ENCODE measurements at places on chromosomes 5 and 9. TPM values are rescaled to one million over a fixed set of nuclear protein-coding genes. Genes with fewer than 3 reads are reported as not detected.

DNA sequence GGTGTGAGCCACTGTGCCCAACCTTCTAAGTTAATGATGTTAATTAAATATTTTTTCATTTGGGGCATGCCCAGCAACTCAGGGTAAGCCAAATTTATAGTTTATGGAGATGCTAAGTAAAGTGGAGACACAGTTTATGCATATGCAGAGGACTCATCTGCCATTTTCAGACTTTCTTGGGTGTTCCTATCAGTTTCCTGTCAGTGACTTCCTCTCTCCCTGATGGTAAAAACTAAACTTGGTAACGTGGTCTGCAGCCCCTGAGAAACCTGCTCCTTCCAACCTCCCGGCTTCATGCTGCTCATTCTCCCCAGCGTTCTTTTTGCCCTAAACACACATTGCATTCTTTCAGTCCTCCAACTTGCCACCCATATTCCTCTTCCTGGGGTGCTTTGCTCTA is 48.4 kb upstream of the TUT7 start:
- DNase-seq: no peak

DNA sequence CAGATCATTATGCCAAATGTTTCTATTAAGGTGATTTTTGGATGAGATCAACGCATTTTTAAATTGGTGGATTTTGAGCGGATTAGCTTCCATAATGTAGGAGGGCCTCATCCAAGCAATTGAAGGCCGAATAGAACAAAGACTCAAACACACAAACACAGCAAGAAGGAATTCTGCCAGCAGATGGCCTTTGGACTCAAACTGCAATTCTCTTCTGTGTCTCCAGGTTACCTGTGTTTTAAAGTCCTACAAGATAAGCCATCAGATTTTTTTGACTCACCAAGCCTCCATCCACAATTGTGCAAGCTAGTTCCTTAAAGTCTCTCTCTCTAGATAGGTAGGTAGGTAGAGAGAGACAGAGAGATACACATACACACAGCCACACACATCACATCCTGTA is 25.5 kb downstream of the CDH6 start:
- DNase-seq: no peak

HSPB3 gene
- not detected for polyA plus RNA-seq

LCN1 gene
- polyA plus RNA-seq: not detected

DNA sequence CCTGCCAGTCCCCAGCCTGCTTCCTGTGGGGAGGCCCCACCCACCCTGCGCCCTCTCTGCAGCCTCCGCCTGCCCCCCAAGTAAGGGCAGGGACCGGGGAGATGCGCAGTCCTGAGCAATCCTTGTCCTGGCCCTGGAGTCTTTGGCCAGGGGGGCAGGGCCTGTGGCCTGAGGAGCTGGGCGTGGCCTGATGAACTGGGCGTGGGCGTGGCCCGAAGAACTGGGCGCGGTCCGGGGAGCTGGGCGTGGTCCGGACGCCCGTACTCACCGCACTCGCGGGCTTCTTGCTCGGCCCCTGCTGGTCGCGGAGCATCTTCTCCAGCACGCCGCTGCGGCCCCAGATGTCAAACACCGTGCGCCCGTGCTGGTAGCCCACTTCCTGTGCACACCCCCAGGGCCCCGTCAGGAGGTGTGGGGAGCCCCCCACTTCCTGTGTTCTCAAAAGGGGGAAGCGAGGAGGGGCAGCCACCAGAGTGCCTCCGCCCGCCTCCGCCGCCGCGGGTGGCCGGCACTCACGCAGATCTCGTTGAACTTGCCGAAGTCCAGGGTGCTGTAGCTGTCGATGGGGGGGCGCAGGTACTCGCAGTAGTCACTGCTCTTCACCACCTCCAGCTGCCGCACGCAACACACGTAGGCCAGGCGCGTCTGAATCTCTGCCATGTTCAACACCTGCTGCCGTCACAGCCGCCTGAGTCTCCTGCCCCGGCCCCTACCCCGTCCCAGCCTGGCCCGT is 2.7 kb upstream of the NSMF start:
- no peak for DNase-seq

DNA sequence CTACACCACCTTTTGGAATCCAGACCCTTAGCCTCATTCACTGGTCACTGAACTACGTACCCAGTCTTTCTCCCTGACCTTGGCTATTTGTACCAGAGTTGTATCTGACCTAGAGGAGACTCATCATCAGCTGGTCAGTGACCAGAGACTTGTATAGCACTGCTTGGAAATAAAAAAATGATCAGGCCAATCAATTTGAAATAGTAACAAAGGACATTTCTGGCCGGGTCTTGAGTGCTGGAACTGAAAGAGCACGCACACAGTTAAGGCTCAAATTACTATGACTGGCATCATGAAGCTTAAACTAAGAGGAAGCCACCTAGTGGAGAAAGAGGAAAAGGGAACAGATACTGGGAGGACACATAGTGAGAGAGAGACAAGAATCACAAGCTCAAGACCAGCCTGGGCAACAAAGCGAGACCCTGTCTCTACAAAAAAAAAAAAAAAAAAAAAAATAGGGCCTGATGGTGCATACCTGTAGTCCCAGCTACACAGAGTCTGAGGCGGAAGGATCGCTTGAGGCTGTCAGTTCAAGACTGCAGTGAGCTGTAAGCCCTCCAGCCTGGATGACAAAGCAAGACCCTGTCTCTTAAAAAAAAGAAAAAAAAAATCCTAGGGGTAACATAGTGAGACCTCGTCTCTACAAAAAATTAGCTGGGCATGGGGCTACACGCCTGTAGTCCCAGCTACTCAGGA is 12.8 kb upstream of the SRP19 start:
- DNase-seq: peak; percentile 57

- DNase-seq: no peak
Observed at GRCh38 chr5:21765406-21765805, 1087.7 kb downstream of the CDH12 start.

GRCh38 chr9:134552349-134552990 is 89.1 kb upstream of the COL5A1 start:
- DNase-seq: no peak

DNA sequence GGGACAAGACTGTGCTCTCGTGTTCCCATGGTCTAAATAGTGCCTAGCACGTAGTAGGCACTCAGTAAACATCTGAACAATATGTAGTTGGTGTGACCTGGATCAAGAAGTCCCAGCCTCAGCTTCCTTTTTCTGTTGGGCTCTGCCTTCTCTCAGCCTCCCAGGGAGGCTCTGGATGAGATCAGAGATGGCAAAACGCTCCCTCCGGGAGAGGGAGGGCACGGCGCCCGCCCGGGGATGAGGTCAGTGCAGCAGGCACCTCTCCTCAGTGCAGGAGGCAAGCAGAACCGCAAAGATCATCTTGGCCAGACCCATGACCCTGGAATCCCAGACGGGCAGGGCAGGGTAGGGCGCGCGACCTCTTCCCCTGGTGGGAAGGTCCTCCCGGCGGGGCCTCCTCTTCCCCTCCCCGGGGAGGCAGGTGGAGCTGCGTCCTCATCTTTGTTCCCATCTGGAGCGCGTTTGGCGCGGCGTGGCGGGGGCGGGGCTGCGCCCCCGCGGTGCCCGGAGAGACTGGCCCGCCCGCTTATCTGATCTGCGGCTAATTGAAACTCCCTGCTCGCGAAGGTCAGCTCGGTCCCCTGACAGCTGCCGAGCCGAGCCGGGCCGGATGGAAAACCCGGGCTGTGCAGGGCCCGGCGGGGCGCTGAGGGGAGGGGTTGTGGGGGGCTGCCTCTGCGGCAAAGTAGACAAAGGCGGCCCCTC is 60.9 kb downstream of the CXXC5 start:
- DNase-seq: no peak

All from mammary epithelial cell (primary cell).